ENCODE measurements at places on chromosomes 16 and 17. TPM values are rescaled to one million over a fixed set of nuclear protein-coding genes. Genes with fewer than 3 reads are reported as not detected.

Gene KRTAP4-6
- total RNA-seq = not detected

Gene C1QTNF8
- 0.20 TPM for total RNA-seq

DNA sequence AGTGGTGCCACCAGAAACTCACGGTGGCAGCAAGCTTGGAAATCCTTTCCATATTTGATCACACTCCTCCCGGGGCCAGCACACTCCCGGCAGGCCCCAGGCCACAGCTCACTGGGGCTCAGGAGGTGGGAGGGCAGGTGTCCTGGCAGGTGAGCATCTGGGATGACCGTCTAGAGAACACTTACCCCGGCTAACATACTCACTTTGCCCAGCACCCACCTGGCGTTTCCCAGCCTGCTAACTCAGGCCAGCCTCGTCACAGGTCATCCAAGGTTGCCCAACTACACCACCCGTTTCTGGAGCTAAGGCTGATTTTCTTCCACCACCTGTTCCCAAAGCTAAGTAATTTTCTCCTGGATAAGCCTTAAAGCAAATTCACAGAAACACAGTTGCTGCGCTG is 24.9 kb downstream of the FBXO31 start:
- no peak for DNase-seq
- peaks cover 5% of the 10 kb centered on the region for H3K4me1 ChIP-seq
- H3K36me3 ChIP-seq = peaks cover 35% of the 10 kb centered on the region
- H3K4me3 ChIP-seq = no peak overlapping the region
- H3K27me3 ChIP-seq = no peaks in the 10 kb centered on the region

- H3K27me3 ChIP-seq = peaks cover 44% of the 10 kb centered on the region
- H3K27ac ChIP-seq = no peak overlapping the region
- no peak overlapping the region for H3K4me3 ChIP-seq
- no peaks in the 10 kb centered on the region for H3K36me3 ChIP-seq
- no peak for DNase-seq
Measured at GRCh38 chr16:53007095-53007494, 45.6 kb downstream of the CHD9NB start.

GRCh38 chr17:54324813-54325212 is 502.1 kb downstream of the KIF2B start:
- no peaks in the 10 kb centered on the region for H3K36me3 ChIP-seq
- H3K4me3 ChIP-seq = no peak overlapping the region
- no peaks in the 10 kb centered on the region for H3K27me3 ChIP-seq
- no peak overlapping the region for H3K27ac ChIP-seq
- H3K4me1 ChIP-seq = no peaks in the 10 kb centered on the region

DNA sequence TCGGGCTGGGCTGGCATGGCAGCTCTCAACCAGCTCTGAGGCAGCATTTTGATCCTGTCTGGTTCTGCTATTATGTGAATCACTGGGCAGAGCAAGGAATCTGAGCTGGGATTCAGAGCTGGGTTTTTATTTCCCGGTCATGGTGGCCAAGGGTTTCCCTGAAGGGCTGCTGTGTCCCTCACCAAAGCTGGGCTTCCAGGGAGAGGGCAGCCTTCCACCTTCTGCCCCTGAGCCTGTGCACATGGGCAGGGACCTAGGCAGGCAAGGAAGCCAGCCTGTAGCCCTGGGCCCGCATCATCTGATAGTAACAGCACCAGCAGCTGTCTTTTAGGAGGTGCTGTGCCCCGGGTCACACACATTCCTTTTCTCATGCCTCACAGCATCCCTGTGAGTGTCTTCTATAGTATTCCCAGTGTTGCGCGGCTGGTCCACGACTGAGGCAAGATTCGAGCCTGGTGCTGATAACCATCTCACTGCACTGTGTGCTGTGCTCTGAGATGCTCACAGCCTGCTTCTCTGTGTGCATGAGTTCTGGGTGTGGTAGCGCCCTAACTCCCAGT is 85.3 kb upstream of the PLCG2 start:
- peak overlapping the region; percentile 88 for H3K27ac ChIP-seq
- H3K36me3 ChIP-seq = peaks cover 35% of the 10 kb centered on the region
- H3K4me3 ChIP-seq = no peak overlapping the region
- H3K4me1 ChIP-seq = peaks cover 12% of the 10 kb centered on the region
- no peaks in the 10 kb centered on the region for H3K27me3 ChIP-seq
